SW480 (cell line): ENCODE measurements at places on chromosomes 16 and 17.

DNA sequence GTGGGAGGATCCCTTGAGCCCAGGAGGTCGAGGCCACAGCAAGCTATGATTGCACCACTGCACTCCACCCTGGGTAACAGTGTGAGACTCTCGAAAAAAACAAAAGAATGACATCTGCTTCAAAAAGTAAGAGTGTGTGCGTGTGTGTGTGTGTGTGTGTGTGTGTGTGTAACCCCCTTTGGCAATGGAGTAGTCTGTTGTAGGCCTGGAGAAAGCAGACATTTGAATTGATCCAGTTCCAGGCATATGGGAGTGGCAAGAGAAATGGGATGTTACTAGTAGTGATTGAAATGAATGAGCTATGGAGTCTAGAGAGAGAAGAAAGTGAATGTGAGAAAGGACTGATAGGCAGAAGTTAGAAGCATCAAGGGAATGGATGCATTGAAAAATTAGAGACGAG, 9.9 kb downstream of the CASC3 start:
- no peak for DNase-seq

GRCh38 chr17:69913616-69914015, 161.4 kb upstream of the KCNJ16 start:
- no peak for DNase-seq

DNA sequence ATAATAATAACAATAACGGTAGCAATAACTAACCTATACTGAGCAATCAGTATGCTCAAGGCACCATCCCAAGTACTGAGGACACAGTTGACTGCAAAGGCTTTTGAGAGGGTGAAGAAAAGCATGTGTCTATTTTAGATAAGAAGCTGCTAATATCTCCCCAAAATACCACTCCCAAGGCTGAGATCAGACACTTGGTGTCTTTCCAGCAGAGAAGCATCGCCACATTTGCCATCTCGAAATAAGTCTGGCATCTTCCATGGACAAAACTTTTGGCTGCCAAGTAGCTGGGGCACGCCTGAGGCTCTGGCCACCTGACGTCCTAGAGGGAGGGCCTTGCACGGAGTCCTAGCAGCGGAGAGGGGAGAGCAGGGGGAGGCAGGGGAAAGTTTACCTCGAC, 39.0 kb downstream of the ZNF423 start:
- DNase-seq, result no peak

DNA sequence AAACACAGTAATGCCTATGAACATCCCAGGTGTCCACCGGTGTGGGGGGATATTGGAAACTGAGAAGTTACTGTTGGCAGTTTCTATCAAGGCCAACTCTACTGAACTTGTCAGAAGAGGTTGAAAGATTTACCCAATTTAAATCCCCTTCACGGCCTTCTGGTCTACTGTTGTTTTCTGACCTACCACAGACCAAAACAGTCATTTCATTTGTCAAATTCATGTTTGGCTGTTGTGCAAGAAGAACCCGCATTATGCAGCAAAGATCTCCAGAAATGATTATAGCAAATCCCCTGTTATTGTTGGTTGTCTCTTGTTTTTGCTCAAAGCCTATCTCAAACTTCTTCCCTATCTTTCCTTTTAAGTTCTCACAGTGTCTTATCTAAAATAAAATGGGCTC, 73.1 kb upstream of the MAF start:
- DNase-seq, result no peak

DNA sequence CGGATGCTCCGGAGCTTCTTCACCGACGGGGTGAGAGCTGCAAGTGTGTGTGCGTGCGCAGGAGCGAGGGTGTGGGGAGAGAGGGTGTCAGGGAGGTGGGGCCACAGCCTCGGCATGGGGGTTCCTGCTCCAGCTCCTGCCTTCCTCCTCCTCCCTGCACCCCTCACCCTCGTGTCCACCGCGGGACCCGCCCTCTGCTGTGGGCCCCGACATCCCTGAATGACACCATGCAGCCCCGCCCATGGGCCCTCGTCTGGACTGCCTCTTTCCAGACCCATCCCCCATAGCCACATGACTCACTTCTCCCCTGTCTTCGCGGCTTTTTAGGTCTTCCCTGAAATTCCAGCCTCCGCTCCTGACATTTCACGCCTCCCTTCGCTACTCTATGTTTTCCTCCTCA, 41.6 kb downstream of the ARHGAP23 start:
- peak; percentile 41 for DNase-seq

DNA sequence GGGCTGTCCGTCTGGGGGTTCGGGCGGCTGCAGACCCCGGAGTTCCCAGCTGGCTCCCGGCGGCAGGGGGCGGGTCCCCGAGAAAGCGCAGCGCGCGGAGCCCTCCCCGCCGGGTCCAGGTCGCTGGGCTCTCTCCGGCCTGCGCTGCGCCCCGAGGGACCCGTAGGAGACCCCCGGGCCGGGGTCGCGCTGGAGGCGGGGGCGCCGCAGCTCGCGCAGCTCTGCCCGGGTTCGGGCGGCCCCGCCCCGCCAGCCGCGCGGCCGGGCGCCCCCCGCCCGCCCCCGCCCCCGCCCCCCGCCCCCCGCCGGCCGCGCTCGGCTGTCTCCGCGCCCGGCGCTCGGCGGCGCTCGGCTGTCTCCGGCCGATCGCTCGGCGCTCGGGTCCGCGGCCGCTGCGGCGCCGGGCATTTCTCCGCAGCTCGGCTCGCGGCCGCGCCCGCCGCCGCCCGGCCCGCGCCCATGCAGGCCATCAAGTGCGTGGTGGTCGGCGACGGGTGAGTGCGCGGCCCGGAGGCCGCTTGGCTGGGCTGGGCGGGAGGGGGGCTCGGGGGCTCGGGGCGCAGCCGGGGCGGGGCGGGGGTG, at the start of gene RAC3:
Gene RAC3, plus strand, starts transcription at position 376 of the 582 bp plus-strand sequence. Its CDS starts 84 bp downstream, at position 460.
- DNase-seq, result no peak

- DNase-seq, result no peak
Measured at GRCh38 chr16:83887080-83887479, 11.8 kb upstream of the MLYCD start.

DNA sequence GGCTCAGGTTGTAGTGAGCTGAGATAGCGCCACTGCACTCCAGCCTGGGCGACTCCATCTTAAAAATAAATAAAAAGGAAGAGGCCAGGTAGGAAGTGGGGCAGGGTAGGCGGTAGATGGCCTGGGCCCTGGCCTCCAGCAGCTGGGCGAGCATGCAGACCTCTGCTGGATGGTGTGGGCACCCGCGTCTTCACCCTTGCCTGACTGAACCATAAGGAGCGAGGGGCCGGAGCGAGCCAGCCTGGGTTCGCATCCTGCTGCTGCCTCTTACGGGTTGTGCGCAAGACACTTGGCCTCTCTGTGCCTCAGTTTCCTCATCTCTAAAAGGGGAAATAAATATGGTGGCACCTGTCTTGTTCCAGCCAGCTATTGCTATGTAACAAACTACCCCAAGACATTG, 146.1 kb upstream of the GSE1 start:
- no peak for DNase-seq

DNA sequence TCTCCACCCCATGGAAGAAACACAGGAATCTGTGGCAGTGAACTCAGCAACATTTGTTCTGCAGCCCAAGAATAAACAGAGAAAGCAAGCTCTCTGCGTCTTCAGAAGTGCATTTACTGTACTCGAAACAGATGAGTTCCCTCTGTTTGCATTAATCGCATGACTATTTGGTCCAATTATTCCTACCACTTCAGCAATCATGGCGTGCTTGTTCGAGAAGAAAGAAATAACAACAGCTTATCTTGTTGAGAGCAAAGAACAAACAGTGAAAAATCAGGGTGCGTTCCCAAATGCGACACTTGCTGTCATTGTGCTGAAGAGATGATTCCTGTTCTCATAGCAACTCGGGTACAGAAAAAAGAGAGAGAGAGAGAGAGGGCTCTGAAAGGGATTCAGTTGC, 445.3 kb upstream of the MAF start:
- no peak for DNase-seq

DNA sequence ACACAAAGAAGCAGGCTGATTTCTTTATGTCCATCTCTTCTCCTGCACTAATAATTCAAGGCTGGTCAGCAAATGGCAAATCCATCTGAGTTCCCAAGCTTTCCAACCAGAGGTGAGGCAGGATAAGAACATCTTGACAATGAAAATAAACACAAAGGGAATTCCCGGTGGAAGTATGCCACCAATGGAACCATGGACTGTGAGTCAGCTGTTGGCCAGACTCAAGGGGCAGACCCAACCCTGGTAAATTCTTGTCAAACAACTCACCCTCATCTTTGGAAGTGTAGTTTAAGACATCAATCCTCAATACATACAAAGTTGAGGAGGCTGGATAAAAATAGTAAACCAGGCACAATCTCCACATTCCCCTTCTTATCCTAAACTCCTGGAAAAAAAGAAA, 74.3 kb upstream of the CES5A start:
- peak; percentile 16 for DNase-seq

DNA sequence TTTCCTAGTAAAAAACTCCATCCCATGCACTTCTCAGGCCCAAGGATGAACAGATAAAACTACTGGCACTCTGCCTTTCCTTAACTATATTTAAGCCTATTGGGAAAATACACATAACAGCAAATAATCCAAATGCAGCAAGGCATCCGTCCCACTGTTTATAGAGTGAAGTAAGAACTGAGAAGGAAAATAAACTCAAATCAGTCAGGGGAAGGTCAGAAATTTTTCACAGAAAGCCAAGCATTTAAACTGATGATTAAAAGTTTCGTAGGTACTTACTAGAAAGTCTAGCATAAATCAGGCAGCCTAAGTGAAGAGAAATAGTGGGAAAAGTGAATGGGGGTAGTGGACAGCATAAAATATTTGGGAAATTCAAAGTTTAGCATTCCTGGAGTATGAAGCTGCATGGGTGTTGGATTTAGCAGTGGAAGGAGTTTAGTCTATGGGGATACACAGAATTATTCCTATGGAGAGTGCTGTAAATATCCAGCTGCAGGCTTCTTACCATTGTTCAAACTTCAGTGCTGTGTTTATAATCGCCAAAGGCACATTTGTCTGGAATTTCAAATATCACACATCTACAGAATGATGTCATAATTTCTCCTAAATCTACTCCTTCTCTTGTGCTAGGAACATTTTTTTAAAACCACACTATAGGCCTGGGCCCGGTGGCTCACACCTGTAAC, 1131.0 kb upstream of the GOT2 start:
- DNase-seq, result no peak

DNA sequence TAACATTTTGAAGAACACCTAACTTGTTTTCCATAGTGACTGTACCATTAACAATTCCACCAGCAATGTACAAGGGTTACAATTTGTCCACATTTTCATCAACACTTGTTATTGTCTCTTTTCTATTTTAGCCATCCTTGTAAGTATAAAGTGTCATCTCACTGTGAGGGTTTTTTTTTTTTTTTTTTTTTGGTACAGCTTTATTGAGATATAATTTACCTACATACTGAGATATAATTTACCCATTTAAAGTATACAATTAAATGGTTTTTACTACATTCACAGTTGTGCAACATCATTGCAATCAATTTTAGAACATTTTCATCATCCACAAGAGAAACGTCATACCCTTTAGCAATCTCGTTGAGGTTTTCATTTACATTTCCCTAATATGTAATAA, 17.9 kb upstream of the TMIGD1 start:
- DNase-seq, result no peak

- DNase-seq, result no peak
Measured at GRCh38 chr17:80922580-80923160, 69.0 kb upstream of the CHMP6 start.

DNA sequence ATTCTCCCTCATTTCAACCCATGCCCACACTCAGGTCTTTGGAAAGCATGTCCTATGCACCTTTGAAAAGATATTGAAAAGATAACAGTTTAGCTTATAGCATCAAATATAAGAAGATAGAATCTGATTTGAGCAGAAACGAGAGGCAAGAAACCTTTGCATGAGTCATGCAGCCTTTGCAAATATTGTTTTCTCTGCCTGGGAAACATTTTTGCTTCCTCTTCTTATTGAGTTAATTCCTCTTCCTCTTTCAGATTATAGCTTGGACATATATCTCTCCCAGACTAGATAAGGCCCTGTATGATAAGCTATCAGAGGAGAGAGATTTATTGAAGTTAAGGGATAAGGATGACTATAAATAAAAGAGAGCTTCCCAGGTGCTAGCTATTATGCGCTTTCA, 46.1 kb upstream of the KCNJ2 start:
- no peak for DNase-seq

DNA sequence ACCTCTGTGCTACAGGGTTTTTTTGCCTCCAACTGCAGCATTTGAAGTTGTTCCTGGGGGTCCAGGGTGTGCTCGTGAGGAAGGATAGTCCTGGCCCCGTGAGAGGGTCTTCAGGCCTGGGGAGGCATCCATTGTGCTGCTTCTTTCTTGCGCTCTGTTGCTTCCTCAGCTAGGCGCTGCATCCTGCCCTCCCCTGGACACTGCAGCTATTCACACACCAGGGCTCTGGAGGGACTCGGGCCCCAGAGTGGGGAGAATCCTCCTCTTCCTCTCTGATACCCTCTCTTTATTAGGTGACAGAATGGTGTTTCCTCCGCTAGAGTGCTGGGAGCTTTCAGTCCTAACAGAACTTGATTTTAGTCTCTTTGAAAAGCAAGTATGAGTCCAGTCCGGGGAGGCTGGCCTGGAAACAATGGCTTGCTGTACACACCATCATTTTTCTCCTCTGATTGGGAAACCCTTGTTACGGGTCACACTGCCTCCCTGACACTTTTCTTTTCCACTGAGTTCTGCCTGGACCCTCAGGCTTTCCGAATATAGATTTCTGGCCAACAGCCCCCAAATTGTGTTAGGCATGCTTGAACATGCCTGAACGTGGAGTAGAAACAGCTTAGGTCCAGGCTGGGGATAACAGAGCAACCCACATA, 81.4 kb upstream of the ELAC2 start:
- DNase-seq, result no peak
